ENCODE measurements at places on chromosomes 1 and 21. TPM values are rescaled to one million over a fixed set of nuclear protein-coding genes. Genes with fewer than 3 reads are reported as not detected.

Gene NPPA
- total RNA-seq: not detected

Gene AK4
- total RNA-seq: 11.3 TPM

Gene AK5
- 31.0 TPM for total RNA-seq

Gene NTMT2
- total RNA-seq: 0.63 TPM

Gene KRTAP19-1
- not detected for total RNA-seq

Gene NR0B2
- not detected for total RNA-seq

Gene FBLIM1
- 13.8 TPM for total RNA-seq

Gene SEC16B
- total RNA-seq: 1.3 TPM

Gene TMEM269
- 0.94 TPM for total RNA-seq

Gene SLC2A1
- total RNA-seq: 34.4 TPM

Gene KCNK2
- total RNA-seq: 66.0 TPM

Gene ANKRD45
- total RNA-seq: 21.3 TPM

Gene DSTYK
- total RNA-seq: 22.5 TPM

Measured in parietal lobe (tissue), 2 donors.